ENCODE measurements at places on chromosomes 2 and 18. TPM values are rescaled to one million over a fixed set of nuclear protein-coding genes. Genes with fewer than 3 reads are reported as not detected.

DNA sequence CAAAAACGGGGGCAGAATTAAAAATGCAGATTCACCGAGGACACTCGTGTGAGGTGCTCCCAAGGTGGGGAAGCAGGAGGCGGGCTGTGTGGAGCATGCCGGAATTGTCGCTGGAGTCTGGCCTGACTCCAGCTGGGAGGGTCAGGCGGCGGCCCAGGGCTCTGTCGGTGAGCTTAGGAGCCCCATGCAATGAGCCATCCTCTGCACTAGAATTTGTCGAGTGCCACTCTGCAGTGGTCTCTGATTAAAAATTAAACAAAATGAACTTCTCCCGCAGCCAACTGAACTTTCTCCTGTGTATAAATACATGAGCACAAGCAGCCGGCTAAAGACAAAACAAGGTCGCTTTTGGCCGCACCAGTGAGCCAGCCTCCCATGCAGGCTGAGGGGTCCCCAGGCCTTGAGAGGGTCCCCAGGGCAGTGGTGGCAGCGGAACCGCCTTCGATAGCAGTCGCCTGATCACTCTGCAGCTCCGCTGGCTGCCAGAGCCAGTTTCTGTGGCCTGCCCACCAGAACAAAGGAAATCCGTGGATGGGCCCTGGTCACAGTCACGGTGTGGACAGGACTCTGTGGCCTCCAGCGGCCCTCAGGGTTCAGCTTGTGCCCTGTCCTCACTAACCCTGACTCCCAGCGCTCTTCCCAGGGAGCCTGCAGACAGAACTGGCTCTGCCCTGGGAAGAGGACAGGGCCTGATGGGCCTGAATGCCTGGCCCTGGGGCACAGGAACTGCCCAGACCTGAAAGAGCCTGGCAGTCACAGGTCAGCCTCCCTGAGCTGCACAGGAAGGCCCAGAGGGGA lies 201.3 kb downstream of the EIPR1 start:
- peaks cover 14% of the 10 kb centered on the region for H3K36me3 ChIP-seq
- H3K27me3 ChIP-seq = no peaks in the 10 kb centered on the region
- DNase-seq = no peak
- no peak overlapping the region for H3K27ac ChIP-seq
- no peaks in the 10 kb centered on the region for H3K4me1 ChIP-seq

GRCh38 chr2:61179701-61180639 lies 18.0 kb downstream of the C2orf74 start:
- H3K27ac ChIP-seq = peak overlapping the region; percentile 95
- DNase-seq = no peak
- H3K4me3 ChIP-seq = peak overlapping the region; percentile 95
- no peaks in the 10 kb centered on the region for H3K27me3 ChIP-seq
- H3K4me1 ChIP-seq = peaks cover 58% of the 10 kb centered on the region

- H3K4me1 ChIP-seq = no peaks in the 10 kb centered on the region
- no peak for DNase-seq
- H3K27ac ChIP-seq = no peak overlapping the region
- no peak overlapping the region for H3K4me3 ChIP-seq
- H3K36me3 ChIP-seq = no peaks in the 10 kb centered on the region
- H3K27me3 ChIP-seq = no peaks in the 10 kb centered on the region
Observed at GRCh38 chr2:133293544-133294353, 274.5 kb downstream of the NCKAP5 start.

The NEU4 gene
- 0.08 TPM for total RNA-seq

The LIMS4 gene
- total RNA-seq = 0.82 TPM
